Femur (tissue), 1 donor: ENCODE measurements at places on chromosomes 16 and 17.
A peak's percentile ranks its signal among the peaks of the same experiment; 100 is the strongest.

- peak; percentile 21 for DNase-seq
Measured at GRCh38 chr17:79983456-79983855, 52.2 kb downstream of the TBC1D16 start.

DNA sequence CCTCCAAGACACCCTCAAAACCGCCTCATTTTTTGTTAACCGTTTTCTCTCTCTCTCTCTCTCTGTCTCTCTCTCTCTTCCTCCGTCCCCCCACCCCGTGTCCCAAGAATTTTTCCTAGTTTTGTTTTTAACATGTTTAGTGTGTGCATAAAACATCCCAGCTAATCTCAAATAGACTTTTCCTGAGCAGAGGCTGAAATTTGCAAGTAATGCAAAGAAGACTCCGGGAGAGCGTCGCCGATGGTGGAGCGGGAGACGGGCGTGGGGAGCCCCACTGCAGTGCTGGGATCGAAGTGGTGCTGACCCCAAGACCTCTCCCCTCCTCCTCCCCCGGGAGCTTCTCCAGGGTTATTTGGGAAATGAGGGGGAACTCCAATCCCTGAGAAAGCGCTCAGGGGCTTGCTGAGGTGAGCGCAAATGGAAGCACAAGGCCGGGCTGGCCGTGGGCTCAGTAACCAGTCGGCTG is 4.7 kb upstream of the DLX4 start:
- DNase-seq: no peak

DNA sequence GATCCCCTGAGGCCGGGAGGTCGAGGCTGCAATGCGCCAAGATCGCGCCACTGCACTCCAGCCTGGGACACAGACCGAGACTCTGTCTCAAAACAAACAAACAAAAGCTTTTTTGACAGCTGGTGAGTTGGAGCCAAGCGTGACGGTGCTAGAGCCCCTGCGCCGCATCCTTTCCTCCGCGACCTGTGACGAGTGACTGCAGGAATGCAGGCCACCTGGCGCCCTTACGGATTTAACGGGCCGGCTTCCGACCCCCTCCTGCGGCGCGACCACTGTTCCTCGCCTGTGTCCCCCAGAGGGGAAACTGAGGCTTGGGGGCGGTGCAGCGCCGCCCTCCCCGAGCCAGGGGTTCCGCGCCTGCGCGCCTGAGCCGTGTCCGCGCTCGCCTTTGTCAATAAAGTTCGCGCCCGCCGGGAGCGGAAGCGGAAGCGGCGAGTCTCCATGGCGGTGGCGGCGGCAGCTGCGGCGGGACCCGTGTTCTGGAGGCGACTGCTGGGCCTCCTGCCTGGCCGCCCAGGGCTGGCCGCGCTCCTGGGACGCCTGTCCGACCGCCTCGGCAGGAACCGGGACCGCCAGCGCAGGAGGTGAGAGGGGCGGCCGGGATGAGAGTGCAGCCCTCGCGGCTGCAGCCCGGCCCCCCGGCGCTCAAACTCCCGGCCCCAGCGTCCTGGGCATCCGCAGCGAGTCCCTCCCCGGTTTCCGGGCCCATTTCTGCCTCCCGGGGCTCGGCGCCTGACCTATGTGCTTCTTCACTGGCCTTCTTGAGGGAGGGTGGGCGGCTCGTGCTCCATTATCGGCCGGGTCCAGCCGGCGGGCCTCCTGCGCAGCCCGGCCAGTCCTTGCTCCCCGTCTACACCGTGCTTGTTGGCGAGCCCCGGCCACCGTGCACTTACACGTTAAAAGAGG is at the start of gene PGS1:
PGS1 (plus strand) TSS at position 425 of the 906 bp plus-strand sequence; CDS start at position 442, 17 bp downstream.
- peak; percentile 87 for DNase-seq

- peak; percentile 84 for DNase-seq
Measured at GRCh38 chr17:32341857-32342602, at the start of gene C17orf75. Gene C17orf75 (minus strand): TSS chr17:32342173. CDS start chr17:32342139, 34 bp downstream.

DNA sequence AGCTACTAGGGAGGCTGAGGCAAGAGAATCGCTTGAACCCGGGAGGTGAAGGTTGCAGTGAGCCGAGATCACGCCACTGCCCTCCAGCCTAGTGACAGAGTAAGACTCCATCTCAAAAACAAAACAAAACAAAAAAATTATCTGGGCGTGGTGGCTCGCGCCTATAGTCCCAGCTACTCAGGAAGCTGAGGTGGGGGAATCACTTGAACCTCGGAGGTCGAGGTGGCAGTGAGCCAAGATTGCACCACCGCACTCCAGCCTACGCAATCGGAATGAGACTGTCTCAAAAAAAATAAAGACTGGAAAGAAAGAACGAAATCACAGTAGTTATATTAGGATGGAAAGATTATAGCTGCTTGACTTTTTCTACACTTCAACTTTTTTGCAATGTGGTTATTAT is 18.9 kb downstream of the COG1 start:
- DNase-seq: no peak

DNA sequence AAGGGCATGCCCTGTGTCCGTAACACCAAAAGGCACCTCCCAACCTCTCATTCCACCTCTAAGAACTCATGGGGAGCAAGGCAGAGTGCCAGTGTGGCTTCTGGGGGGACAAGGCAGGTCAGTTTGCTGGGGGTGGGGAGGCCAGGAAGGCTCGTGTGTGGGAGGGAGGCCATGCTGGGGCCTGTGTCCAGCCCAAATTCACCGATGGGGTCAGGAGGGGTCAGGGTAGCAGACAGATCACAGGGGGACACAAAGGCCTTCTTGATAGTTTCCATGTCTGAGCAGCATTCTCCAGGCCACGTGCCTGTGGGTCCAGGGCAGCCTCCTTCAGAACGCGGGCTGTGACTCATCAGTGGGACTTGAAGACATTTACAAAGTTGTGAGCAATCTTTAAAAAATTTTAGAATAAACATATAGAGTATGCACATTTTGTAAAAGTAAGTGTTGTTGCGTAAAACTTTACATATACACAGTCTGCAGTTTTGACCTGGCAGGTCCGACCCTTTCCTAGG is 20.9 kb downstream of the SPACA3 start:
- DNase-seq: no peak

- DNase-seq: no peak
Measured at GRCh38 chr17:80773243-80773991, 218.2 kb upstream of the CHMP6 start.

- no peak for DNase-seq
Measured at GRCh38 chr16:50024207-50024606, 818 bp upstream of the CNEP1R1 start.

GRCh38 chr16:84606081-84606875 is 11.6 kb downstream of the COTL1 start:
- no peak for DNase-seq

DNA sequence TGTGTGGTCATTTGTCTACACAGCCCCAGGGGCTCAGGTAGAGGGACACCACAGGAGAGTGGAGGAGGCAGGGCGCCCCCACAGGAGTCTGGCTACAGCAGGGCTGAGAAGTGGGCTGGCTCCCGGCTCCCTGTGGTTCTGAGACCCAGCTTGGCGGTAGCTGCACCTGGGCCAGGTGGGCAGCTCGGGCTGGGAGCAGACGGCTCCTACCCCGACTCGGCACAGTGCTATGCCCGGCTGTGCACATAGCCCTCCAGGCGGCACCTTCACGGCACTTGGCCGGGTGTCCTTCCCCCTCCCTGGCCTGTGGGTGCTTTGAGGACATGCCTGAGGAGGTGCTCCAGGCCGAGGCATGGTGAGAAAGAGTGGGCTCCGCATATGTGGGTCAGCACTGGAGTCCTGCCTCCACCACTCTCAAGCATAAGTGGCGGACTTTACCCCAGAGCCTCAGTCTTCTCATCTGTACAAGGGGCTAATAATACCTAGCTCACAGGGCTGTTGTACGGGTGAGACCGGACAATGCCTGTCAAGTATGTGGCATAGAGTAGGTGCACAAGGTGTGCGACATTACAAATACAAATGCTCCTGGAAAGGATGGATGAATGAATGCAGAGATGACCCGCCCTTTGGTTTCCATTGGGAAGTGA is 50.1 kb upstream of the JPH3 start:
- no peak for DNase-seq

GRCh38 chr16:51801635-51802034 is 650.6 kb upstream of the SALL1 start:
- no peak for DNase-seq

DNA sequence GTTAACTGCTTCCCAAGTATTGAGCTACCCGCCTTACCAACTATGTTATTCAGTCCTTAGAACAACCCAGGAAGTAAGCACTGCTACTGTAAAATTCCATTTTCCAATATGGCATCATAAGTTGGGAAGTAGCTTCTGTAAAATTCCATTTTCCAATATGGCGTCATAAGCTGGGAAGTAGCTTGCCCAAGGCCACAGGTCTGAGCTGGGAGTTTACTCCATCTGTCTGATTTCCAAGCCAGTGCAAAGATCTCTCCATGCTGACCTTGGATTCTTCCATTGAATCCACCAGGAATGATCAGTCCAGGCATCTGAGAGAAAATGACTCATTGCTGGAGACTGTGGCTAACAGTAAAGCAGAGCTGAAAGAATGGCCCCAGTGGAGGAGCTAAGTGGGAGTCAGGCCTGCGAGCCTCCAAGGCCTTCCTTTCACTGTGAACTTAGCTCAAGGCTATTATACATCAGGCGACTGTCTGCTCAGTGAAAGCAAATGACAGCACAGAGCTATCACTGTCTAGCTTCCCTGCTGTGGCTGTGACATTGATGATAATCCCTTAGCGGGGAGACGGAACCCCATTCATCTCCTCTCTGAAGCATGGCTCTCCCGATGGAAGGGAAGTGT is 430.4 kb downstream of the HAPSTR1 start:
- no peak for DNase-seq

DNA sequence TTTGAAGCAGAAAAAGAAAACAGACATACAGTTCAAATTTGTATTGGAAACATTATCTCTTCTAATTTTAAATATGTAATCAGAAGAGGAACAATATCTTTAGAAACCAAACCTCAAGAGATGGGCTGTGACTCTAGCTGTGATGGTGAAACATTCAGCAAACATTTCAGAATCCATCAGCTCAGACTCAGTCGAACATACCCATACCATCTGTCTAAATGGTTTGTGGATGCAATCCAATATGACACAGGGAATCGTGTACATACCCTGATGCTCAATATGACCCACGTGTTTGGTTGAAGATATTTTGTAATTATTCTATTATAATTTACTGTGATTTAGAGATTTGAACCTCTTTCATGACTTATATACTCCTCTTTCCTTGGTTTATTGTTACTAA is 665.2 kb upstream of the CDH8 start:
- no peak for DNase-seq

DNA sequence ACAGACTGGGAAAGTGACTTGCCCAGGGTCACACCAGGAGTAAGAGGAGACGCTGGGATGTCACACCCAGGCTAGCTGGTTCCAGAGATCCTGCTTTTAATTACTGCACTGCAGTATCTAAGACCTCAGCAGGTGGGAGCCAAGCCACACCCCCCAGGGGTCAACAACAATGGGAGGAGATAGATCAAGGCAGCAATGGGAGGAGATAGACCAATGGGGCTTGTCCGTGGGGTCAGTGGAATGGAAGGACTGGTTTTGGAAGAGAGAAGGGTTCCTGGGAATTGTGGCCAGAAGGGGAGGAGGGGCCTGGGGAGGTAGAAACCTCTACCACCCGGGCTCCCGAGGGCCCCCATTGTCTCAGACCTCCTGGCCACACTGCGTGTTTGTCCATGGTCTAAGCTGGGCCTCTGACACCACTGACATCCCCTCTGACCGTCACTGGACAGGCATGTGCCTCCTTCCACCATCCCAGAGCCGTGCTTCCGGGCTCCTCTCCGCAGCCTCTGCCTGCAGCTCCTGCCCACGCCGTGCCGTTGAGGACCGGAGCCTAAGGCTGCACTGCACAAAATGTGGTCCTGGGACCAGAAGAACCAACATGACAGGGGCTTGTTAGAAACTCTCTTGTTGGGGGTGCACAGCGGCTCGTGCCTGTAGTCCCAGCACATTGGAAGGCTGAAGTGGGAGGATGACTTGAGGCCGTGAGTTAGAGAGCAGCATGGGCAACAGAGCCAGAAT is 69.8 kb upstream of the RPH3AL start:
- DNase-seq: no peak

DNA sequence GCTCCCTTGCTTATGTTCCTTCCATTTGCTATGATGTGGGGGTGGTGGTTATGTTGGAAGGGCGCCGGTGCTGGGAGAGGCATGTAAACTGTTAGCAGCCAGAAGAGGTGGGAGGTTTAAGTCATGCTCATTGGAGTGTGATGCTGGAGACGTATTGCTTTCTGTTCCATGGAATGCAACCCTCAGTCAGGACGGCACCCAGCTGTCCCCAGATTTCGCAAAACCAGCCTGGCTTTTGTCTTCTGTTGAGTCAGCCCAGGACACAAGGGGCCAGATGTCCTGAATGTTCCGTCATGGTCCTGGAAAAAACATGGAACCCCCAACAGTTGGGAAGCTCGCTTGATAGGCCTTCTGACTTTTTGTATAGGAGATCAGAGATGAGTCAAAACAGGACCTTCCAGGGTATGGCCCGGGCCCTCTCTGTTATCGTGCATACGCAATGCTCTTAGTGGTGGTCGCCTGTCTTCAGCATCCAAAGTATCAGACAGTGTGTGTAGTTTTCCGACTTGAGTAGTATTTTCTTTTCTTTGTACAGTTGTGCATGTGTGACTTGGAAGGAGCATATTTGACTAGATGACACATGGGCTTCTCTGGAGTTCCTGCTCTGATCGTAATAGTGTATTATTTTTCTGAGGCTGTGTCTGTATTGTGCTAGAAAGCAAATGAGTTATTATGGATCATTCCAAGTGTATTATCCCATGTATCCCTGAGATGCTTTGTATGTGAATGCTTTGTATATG is 201.9 kb downstream of the SNX29 start:
- no peak for DNase-seq

DNA sequence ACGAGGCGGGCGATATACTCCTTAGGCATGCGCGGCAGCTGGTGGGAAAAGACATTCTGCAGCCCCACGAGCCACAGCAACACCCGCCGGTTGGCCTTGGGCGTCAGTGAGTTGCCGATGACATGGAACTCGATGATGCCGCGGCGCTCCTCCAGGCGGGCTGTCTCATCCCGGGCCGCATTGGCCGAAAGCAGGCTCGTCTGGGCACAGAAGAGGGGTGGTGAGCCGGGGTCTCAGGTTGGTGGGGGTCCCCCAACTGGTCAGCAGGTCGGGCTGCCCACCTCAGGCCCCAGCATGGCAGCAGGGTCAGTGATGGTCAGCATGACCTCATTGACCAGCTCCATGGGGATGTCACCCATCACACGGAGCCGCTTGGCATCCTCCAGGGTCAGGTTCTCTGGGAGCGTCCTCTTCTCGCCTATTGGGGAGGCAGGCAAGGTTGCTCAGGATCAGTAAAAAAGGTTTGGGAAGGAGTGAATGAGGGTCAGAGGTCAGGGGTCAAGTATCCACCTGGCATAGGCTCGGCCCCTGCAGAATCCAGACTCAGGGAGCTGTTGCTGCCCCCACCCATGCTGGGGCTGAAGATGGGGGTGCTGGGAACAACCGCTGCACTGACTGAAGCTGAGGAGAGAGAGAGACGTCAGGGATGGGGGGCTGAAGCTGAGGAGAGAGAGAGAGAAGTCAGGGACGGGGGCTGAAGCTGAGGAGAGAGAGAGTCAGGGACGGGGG is 3.6 kb downstream of the KAT2A start:
- no peak for DNase-seq

GRCh38 chr17:51029142-51029541 is 91.5 kb downstream of the SPAG9 start:
- DNase-seq: no peak

- DNase-seq: no peak
Measured at GRCh38 chr17:79537061-79537460, 73.8 kb downstream of the RBFOX3 start.
